ENCODE measurements at places on chromosomes 5 and 9.

- DNase-seq, result no peak
Observed at GRCh38 chr5:154446195-154447088, 645 bp downstream of the SAP30L start.

GRCh38 chr5:96968614-96969013, 32.7 kb downstream of the LNPEP start:
- DNase-seq, result no peak

GRCh38 chr5:71778678-71779276, 59.7 kb downstream of the CARTPT start:
- no peak for DNase-seq

- no peak for DNase-seq
Observed at GRCh38 chr9:96605328-96605727, 14.3 kb downstream of the CDC14B start.

DNA sequence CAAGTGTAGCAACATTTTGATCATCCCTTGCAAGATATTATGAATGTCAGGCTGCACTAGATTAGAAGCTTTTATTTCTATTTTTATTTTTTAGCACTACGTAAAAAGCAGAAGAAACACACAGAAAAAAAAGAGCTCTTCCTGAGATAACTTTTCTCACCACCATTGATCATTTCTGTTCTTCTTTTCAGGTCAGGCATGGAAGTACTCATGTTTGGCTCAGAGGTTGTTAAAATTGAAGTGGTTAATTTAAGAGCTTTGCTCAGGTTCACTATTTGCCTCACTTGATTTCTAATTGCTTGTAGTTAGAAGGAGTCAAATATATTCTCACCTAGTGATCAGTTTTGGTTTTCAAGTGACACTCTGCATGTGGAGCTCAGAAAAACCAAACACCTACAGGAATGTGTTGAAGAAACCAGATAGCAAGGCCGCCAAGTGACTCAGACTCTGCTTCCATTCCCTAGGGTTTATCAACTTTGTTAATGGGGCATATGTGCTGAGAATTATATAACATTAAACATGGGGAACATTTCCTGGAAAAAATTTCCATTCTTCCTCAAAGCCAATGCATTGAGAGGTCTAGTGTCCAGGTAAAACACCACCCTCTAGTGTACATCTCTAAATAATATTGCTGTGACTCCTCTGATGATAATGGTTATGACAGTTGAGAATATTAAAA, 679.8 kb downstream of the CETN3 start:
- no peak for DNase-seq

DNA sequence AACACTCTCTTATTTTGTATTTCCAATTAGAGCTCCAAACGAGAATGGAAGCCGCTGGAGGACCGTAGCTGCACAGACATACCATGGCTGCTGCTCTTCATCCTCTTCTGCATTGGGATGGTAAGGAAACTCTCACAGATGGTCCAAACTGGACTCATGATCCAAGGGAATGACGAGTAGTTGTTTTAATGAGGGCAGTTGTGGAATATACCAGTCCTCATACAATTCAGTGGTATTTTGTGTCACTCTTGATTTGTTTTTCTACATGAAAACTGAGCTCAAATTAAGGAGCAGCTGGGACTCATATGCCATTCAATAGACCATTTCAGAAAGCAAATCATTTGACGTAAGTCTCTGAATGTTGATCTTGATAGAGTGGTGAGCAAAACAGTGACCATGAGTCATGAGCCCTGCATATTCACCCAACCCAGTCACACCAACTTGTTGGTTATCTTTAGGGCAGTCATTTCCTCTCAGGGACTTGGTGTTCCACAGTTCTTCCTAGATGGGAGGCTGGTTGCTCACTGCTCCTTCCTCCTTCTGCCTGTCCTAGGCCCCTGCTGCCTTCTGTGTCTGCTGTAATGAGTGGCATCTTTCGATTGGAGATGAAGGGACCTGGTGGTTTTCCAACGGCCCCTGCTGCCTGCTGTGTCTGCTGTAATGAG, 54.9 kb downstream of the SLC44A1 start:
- DNase-seq, result no peak

- no peak for DNase-seq
Observed at GRCh38 chr9:1008216-1008615, 31.8 kb downstream of the DMRT3 start.

DNA sequence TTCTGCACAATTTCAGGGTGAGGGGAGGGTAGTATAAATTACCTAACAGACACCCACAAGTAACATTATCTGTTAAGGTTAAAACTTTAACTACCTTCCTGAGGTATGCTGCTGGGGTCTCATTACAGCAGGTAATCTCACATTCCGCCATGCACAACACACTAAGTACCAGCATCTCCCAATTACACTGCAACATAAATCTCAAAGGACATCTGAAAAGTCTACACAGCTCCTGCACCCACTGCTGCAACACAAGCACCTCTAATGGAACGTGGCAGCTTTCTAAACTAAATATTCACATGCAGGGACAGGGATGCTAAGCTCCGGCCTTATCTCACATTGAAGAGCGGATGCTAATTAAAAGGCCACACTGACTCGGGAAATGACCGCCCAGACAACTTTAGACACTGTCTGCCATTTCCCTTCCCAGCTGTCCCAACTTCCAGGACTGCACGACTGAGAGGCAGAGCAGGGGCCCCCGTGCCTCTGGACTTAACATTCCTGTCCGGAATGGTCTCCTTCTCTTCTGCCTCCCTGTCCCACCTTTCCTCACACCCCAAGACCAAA, 45.9 kb downstream of the PSMB7 start:
- DNase-seq, result no peak

GRCh38 chr5:154215571-154216325, 25.2 kb downstream of the GALNT10 start:
- DNase-seq, result no peak

GRCh38 chr9:115957585-115957984, 196.0 kb upstream of the PAPPA start:
- DNase-seq, result no peak

- DNase-seq, result no peak
Observed at GRCh38 chr5:33282696-33283095, 158.1 kb upstream of the TARS1 start.

GRCh38 chr9:101072259-101072658, 43.7 kb downstream of the PLPPR1 start:
- DNase-seq, result no peak

DNA sequence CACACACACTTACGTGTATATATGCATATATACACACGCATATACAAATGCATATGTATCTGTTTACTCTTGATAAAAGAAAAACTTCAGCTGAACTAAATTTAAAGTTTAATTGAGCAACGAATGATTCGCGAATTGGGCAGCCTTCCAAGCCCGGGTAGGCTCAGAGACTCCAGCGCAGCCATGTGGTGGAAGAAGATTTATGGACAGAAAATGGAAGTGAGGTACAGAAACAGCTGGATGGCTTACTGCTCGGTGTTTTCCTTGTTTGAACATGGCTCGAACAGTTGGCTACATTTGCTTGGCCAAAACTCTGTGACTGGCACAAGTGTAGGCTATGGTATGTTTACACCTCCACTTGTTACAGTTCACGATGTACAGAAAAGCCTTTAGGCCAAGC, 239.3 kb upstream of the PRDM9 start:
- no peak for DNase-seq

- DNase-seq, result no peak
Observed at GRCh38 chr9:97502222-97502983, 937 bp downstream of the TMOD1 start.

DNA sequence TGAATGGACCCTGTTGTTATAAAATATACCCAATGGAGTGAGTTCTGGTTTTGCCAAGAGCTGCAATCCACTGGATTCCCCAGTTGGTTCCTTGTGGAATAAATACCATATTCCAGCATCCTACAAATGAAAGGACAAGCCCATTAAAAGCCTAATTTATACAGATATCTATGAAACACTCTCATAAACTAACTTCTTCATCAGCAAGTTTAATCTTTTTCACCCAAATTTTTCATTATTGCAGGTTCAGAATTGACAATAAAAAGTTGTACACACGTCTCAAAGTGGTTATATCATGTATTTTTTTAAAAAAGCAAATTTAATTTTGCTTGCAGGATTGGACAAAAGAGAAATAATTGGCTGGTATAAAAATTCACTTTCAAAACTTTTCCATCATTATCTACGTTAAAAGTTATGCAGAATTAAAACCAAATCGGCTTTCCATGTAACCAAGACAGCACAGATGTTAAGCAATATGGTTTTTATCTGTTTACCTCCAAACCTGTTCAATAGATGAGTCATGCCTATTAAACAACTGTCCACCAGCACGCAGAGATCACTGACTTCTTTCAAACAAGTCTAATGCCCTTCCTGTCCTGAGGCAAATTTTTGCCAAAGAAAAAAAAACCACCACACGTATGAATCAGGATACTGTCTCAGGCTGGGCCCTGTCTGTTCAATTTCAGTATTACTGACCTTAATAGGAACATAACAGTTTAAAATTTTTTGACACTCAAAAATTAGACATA, 42.5 kb downstream of the CEMIP2 start:
- no peak for DNase-seq

GRCh38 chr5:72661405-72661804, 154.2 kb upstream of the ZNF366 start:
- no peak for DNase-seq
